ENCODE measurements at places on chromosomes 5 and 9. TPM values are rescaled to one million over a fixed set of nuclear protein-coding genes. Genes with fewer than 3 reads are reported as not detected.

DNA sequence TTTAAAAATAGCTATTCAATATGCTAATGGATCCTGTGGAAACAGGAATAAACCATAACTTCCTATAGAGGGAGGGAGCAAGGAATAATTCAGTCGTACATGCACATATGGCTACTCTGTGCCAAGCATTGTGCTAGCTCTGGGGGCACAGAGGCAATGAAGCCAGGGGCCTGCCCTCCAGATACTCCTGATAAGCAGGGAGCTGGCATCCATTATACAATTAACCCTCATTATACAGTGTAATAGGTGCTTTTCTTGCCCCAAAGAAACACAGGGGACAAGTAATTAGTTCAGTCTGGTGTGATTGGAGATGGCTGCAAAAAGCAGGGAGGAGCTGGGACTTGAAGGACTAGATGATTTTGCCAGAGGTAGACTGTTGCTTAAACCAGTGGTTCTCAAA, 200.4 kb downstream of the SREK1 start:
- DNase-seq = no peak

DNA sequence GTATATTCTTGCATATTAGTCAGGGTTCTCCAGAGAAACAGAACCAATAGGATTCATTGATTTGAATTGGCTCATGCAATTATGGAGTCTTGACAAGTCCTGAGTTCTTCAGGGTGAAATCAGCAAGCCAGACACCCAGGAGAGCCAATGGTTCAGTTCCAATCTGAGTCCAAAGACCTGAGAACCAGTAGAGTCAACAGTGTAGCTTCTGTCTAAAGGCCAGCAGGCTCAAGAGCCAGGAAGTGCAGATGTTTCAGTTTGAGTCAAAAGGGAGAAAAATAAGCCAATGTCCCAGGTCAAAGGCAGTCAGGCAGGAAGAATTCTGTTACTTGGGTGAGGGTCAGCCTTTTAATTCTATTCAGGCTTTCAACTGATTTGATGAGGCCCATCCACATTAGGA, 37.8 kb upstream of the ANKRD34B start:
- no peak for DNase-seq

- DNase-seq = no peak
Observed at GRCh38 chr5:141360685-141361084, 891 bp downstream of the PCDHGB2 start.

DNA sequence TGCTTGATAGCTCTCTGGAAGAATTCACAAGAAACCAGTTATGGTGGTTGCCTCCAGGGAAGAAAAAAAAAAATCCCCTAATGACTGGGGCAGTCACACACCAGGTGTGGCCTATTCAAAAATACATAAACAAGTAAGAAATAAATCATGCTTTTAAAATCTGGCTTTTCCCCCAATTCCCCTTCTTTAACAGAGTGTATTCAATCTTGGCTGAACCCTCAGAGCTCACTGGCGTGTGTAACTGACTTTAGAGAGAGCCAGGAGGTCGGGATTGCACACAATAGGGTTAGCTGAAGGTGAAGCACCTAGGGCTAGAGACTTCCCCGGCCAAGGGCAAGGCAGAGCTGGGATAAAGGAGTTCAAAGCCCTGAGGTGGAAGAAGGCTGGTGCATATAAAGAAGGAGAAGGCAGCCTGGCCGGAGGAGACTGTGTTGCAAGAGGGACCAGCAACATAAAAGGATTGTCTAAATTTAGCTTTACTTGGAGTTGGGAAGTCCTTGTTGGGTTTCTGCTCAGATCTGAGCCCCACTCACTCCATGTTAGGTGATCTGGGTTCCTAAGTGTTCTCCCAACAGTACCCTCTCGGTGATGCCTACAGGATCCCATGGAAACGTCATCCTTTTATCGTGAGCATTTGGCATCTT, 19.7 kb downstream of the FNBP1 start:
- DNase-seq = no peak

- no peak for DNase-seq
Observed at GRCh38 chr9:19513671-19514275, 105.0 kb downstream of the ACER2 start.

GRCh38 chr5:175363300-175363699, 80.7 kb downstream of the DRD1 start:
- DNase-seq = no peak

GRCh38 chr5:82636591-82636990, 358.4 kb upstream of the RPS23 start:
- no peak for DNase-seq

- no peak for DNase-seq
Observed at GRCh38 chr5:51279983-51280706, 103.1 kb upstream of the ISL1 start.

GRCh38 chr5:177003649-177004048, 2.9 kb downstream of the UIMC1 start:
- no peak for DNase-seq

DNA sequence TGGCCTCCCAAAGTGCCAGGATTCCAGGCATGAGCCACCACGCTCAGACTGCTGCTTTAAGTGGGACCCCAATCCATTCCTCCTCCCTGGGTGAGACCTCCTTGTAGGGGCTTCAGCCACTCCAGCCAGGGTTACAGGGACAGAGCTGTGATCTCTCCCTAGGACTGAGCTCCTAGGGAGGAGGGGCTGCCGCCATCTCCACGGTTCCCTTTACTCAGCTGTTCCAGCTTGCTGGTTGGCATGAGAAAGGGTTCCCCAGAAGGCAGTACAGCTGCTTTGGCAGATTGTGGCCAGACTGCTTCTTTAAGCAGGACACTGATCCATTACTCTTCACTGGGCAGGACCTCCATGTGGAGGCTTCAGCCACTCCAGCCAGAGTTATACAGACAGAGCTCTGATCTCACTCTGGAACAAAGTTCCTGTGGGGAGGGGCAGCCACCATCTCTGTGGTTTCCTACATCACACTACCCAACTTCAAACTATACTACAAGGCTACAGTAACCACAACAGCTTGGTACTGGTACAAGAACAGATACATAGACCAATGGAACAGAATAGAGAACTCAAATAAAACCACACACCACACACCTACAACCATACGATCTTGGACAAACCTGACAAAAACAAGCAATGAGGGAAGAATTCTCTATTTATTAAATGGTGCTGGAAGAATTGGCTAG, 7.2 kb downstream of the INSL6 start:
- no peak for DNase-seq

DNA sequence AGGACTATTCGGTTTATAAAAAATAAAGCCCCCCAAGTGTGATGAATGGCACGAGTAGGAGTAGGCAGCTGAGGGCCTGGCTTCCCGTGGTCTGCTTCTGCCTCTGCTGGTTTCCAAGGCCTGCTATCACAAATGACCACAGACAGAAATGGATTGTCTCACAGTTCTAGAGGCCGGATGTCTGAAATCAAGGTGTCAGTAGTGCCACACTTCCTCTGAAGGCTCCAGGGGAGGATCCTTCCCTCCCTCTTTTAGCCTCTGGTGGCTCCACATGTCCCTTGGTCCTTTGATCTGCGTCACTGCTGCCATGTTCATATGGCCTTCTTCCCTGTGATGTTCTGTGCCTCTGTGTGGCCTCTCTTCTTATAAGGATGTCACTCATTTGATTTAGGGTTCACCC, 15.1 kb downstream of the PRKACG start:
- DNase-seq = no peak

- DNase-seq = peak; percentile 9
Observed at GRCh38 chr9:82882138-82882537, 180.8 kb downstream of the RASEF start.

DNA sequence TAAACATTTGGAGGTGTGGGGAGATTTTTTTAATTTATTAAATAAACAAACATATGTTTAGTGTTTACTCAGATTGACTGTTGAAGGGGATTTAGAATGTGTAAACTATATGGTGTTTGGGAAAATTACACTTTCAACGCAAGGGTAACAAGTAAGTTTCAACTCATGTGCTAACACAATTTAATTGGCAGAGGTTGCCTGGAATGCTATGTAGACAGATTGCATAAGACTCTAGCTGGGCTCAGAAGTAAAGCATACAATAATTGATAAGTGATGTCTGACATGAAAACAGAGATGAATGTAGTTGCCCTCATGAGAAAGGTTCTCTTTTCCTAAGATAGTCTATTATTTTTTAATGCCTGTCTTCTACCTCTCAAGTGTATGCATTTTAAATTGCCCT, 617.4 kb downstream of the KCTD16 start:
- DNase-seq = no peak

GRCh38 chr9:14783358-14783757, 60.8 kb upstream of the CER1 start:
- no peak for DNase-seq

GRCh38 chr5:16549491-16550206, 67.1 kb downstream of the RETREG1 start:
- DNase-seq = peak; percentile 68

DNA sequence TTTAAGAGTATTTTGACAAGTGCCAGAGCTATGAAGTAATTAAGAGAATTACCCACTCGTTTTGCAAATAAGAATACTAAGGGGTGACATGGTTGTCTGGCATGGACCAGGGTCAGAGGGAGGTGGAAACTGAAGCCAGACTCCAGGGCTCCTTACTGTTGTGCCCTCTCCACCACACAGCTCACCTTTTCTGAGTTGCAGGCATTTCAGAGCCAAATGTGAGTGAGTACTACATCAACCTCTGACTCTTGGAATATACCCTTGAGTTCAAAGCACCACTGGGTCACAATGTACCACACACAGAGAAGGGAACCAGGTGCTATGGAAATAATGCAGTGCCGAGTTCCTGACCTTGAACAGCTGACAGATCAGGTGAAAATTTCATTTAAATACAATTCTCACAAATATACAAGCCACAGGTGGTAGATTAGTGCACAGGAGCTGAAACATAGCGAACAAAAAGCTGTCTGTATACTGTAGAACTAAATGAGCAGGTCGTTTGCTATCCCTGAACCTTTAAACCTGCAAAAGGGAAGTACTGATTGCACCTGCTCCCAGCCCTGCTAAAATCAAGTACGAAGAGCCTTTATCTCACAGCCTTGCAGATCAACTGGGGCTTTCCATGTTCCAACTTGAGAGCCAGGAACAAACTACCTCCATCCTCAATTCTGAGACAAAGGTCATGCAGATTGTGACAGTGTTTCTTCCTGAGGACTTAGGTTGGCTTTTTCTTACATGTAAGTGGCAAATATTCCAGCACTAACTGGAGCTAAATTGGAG, 57.0 kb downstream of the GOLM1 start:
- DNase-seq = no peak

- no peak for DNase-seq
Observed at GRCh38 chr5:100902440-100903038, 543 bp downstream of the ST8SIA4 start.

GRCh38 chr9:71250581-71250980, 129.2 kb upstream of the TRPM3 start:
- DNase-seq = no peak

DNA sequence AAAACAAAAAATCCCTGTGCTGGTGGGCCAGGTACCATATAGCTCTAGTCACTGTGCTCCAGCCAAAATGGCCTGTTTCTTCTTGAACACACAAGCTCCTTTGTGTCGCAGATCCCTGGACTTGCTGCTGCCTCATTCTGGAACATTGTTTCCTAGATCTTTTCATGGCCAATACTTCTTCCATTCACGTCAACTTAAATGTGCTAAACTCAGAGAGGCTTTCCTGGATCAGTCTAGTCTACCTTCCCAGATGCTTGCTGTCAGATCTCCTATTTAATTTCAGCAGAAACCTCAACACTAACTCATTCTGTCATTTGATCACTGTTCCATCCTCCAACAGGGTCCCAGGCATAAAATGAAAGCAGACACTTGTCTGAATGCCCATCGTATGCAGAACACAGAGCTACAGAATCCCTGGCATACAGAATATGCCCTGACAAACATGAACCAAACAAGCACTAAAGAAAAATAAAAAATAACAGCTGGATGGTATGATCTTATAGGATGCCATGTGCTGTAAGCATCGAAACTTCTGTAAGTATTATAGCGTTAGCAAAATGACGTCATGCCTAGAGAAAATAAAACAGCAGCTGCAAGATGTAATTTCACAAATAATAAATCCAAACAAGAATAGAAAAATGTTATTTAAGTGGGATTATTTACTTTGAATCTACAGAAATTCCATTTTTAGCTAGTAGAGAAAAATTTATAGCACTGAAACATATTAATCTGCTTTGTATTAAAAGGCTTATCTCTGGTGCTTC, 403.7 kb upstream of the DAP start:
- DNase-seq = no peak

DNA sequence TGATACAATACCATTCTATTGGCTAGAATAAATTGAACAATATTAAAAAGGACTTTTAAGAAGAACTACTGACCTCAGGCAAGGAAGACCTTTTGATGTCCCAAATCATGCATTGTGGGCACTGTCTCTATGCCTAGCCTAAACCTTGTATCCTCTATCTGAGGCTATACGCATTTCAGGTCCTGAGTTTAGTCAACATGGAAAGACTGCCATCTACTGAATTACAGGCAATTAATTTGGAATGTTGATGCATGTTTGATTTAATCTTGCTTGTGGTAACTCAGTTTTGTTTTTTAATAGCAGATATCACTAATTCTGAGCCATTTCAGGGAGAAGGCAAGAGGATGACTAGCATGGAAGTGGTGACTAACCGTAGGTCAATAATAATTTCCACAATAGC, 585.3 kb upstream of the CCNG1 start:
- DNase-seq = no peak

- no peak for DNase-seq
Observed at GRCh38 chr5:97076098-97076497, 66.3 kb downstream of the LIX1 start.

GRCh38 chr5:135468541-135468940, 16.4 kb upstream of the TIFAB start:
- DNase-seq = no peak

- no peak for DNase-seq
Observed at GRCh38 chr9:71003346-71003745, 118.1 kb downstream of the TRPM3 start.

- DNase-seq = no peak
Observed at GRCh38 chr9:128068386-128069205, 564 bp downstream of the SLC25A25 start.

- DNase-seq = no peak
Observed at GRCh38 chr5:62282064-62282463, 23.9 kb upstream of the KIF2A start.

The SCGB3A1 gene
- polyA plus RNA-seq = not detected

The CCDC69 gene
- polyA plus RNA-seq = 4.2 TPM

The NUDT12 gene
- 5.7 TPM for polyA plus RNA-seq

The CDK5RAP2 gene
- polyA plus RNA-seq = 32.3 TPM

The FBN2 gene
- polyA plus RNA-seq = 9.4 TPM

The AIF1L gene
- 4.1 TPM for polyA plus RNA-seq

The TAF1L gene
- not detected for polyA plus RNA-seq

The ZNG1C gene
- 27.5 TPM for polyA plus RNA-seq

The ACTBL2 gene
- polyA plus RNA-seq = not detected

The PSIP1 gene
- polyA plus RNA-seq = 22.9 TPM

The CDKN2B-AS1 gene
- 0.67 TPM for polyA plus RNA-seq

The GABRA6 gene
- polyA plus RNA-seq = not detected

Data from foreskin keratinocyte (primary cell).